ENCODE measurements at places on chromosomes 7 and 10.

DNA sequence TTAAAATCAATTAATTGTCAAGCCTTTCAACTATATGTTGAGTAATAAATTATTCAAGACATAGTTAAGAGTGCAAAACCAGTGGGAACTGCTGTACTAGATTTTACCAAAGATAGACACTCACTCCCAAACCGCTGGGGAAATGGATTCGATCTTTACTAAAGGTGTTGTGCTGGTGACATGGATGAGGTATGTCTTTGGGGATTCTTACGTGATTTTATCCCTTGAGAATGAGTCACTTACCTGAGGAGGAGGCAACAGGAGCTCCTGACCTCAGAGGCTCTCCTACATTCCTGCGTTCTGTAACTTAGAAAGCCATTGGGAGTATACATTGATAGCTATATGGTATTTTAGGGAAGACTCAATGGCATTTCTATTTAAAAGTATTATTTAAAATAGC lies 165.5 kb downstream of the PKD1L1 start:
- DNase-seq = no peak

- DNase-seq = no peak
Observed at GRCh38 chr7:154581251-154581890, 421.6 kb downstream of the PAXIP1 start.

DNA sequence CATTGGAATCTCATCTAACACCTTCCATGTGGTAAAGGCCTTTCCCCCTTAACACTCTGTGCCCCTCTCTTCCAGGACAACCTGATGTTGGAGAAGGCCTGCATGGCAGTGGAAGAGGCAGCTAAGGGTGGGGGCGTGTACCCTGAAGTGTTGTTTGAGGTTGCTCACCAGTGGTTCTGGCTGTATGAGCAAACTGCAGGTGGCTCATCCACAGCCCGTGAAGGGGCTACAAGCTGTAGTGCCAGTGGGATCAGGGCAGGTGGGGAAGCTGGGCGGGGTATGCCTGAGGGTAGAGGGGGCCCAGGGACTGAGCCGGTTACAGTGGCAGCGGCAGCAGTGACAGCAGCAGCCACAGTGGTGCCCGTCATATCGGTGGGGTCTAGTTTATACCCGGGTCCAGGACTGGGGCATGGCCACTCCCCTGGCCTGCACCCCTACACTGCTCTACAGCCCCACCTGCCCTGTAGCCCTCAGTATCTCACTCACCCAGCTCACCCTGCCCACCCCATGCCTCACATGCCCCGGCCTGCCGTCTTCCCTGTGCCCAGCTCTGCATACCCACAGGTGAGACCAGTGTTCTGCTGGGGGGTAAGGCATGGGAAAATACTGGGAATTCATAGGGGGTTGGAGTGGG lies 12.4 kb downstream of the NDST2 start:
- DNase-seq = no peak

DNA sequence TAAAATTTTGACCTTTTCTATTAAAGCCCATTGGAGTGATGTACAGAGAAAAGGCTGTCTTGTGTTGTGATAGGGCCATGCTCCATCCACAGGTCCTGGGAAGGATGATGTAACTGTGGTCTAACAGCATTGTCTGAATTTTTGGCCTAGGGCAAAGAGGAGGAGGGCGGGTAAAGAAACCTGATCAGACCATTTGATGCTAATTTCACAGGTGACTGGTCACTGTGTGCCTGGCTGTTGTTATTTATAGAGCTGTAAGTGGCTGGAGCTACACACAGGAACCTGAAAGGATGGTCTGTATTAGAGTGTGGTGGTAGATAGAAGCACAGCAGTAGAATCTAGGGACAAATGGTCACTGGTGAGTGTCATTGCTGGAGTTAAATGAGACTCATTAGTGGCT lies 182.1 kb downstream of the AUTS2 start:
- no peak for DNase-seq

- no peak for DNase-seq
Observed at GRCh38 chr10:68047122-68047521, 28.0 kb downstream of the HERC4 start.
